ENCODE measurements at places on chromosomes 11 and 22.

DNA sequence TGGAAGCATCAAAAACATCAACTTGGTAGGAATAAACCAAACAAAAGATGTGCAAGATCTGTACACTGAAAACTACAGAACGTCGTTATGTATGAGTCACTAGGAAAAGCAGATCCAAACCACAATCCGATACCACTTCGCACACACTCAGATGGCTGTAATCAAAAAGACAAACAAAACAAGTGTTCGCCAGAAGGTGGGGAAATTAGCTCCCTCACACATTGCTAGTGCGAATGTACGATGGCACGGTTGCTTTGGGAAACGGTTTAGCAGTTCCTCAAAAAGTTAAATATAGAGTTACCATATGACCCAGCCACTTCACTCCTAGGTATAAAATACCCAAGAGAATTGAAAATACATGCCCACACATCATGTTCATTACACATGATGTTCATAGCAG lies 14.8 kb upstream of the CARD10 start:
- DNase-seq = no peak

DNA sequence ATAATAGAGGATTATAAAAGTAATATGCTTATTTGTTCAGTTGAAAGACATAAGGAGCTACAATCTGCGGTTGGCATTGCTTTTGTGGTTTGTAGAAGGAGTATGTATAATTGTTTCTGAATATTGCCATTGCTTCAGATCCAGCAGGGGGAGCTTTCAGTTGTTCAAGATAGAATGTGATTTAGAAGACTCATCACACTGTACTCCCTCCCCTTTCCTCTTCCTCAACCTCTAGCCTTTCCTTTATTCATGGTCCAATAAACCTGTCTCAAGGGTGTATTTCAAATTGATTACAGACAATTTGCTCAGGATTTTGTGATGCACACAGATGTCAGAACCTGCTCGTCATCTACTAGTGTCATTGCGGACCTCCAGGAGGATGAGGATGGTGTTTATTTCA lies 9.8 kb downstream of the PRMT3 start:
- peak; percentile 35 for DNase-seq

GRCh38 chr22:25669253-25670069 lies 72.5 kb upstream of the MYO18B start:
- no peak for DNase-seq

- DNase-seq = no peak
Measured at GRCh38 chr11:82384308-82384707, 349.4 kb downstream of the FAM181B start.

DNA sequence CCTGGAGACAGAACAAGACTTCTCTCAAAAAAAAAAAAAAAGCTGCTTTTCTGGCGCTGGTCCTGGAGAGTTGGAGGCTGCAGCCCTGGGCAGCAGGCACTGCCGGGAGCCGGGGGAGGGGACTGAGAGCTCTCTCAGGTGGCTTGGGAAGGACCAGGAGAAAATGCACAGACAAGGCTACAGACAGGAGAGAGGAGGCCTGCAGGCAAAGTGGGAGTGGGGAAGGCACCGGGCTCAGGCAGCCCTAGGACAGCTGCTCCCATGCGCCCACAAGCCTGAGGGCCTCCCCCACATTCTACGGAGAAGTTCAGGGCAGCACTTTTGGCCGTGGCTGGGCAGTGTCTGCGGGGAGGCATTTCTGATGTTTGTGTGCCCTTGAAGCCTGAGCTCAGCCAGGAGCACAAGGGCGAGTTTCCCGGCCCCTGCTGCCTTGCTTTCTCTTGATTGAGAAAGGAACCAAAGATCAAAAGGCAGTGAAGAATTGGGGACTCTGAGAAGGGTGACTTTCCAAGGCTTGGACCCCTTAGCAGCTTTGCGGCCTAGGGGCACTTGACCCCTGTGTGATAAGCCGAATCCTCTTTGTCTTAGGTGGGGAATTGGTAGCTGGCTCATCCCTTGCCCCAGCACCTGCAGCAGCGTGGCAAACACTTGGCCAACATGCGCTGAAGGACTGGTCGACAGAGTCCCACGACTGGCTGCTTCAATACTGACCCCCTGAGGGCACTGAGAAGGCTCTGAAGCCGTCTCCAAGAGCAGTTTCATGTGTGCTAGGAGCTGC lies 35.3 kb downstream of the PPM1F start:
- peak; percentile 16 for DNase-seq

DNA sequence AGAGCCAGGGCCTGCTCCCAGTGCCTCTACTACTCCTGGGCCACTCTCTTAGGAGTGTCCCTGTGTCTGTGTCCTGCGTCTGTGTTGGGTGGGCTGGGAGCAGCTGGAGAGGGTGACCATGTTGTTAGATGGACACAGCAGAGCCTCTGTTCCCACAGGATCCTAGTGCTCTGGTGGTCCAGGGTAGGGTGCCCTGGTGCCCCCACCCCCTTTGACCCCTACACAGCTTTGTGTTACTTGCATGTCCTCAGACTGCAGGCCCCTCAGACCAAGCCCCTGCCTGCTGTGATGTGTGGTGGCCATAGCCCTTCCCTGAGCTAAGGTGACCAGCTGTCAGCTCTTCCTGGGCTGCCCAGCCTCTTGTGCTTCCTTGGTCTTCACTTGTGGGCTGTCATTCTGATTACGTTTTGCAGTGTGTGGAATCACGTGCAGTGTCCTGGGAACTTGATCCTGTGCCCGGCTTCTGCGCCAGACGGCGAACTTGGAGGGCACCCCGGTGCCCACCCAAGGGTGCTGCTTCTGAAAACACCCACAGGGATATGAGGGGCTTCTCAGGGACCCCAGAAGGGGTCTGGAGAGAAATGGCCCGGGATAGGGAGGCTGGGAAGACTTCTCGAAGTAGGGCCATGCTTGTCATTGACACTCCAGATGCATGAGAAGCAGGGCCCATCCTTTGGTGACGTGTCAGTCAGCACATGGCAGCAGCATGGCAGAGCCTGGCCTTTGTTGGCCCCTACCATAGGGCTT lies 1.5 kb downstream of the TANGO2 start:
- no peak for DNase-seq

DNA sequence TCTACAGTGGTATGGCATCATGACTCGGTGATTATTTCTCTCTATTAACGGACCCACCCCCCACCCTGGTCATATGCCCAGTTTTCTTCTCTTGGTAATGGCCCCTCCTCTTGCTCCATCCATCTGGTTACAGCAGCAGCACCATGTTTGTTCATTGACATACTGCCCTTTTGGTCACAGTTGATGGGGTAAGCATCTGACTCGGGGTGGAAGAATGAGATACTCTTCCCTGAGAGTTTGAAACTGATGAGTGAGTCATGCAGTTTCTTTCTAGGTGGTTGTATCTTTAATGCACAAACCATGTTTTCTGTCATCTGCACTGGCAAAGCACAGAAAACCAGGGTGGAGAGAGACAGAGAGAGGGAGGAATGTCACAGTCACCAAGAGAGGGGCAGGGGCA lies 126.0 kb downstream of the SYN3 start:
- DNase-seq = peak; percentile 31

- no peak for DNase-seq
Measured at GRCh38 chr11:114284021-114284420, 12.2 kb upstream of the NNMT start.

GRCh38 chr11:117313091-117313490 lies 3.0 kb downstream of the BACE1 start:
- DNase-seq = no peak

DNA sequence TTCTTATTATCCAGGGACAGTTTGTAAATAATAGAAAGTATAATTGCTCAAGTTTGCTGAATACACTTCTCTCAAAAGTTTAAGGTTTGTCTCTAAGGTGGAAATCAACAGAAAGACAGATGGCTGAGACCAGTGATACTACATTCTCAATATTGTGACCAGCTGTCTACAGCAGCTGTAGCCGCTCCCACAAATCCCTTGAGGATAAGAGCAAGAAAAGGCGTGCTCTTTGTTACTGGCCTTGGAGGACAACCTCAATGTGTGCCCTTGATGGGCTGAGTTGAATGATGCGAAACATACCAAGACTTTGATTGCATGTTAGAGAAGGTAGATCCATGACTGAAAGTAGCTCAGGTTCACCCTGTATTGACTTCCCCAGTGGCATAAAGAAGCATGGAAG lies 6.1 kb downstream of the OR6M1 start:
- no peak for DNase-seq

- DNase-seq = no peak
Measured at GRCh38 chr11:93484716-93485115, 58.5 kb downstream of the SMCO4 start.

DNA sequence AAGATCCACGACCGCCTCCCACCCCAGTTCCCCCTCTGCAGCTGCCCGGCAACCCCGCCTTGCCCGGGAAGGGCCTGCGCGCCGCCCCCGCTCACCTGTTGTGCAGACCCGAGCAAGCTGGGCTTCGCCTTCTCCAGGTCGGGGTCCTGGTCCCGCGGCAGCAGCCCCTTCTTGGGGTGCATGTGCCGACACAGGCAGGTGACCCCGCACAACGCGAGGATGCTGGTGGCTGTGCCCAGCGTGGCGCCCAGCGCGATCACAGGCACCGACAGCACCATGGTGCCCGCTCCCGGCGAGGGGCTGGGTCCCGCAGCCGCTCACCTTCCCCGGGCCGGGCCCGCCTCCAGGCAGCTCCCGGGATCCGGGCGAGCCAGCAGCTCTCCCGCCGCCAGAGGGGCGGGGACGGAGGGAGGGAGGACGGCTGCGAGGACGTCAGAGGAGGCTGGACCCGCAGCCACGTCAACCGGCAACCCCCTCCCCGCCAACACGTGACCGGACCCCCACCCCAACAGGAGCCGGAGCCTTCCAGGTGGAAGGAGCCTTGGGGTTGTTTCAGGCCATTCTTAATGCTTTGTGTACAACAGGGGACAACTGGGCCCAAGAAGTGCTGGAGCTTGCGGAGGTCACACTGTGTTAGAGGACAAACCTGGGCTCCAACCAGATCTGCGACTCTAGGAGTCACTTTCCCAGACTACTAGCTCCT lies at the start of gene SYT13:
Gene SYT13 (minus strand): TSS at position 412 of the 703 bp plus-strand sequence. CDS start 134 bp downstream, at position 278.
- no peak for DNase-seq

DNA sequence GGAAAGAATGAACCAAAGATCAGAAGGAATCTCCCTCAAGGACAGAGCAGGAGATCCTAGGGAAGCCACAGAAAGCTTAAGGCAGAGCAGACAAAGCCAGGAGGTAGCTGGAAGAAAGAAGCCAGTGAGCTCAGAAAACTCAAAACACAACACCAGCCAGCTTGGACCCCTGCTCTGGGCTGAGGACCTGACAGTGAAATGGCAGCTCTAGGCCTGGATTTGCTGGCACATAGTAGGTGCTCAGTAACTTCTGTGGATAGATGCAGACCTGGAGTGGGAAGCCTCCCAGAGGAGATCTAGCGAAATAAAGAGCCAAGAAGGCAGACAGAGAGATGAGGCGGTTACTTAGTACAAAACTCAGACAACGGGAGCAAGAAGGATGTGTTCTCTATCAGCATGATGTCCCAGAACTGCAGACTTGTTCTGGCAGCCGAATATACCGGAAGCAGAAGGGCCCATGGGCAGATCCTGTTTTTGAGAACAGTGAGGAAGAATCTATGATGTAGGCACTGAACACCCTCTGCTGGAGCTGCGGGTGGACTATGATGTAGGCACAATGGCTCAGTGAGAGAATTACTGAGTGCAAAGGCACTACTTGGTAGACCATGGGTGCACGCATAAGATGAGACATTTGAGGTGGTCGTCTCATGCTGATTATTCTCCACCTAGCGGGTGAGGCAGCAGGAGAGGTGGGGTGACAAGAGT lies 4.8 kb downstream of the ROBO4 start:
- DNase-seq = no peak

GRCh38 chr22:20442485-20443284 lies 5.1 kb upstream of the SCARF2 start:
- DNase-seq = no peak

- no peak for DNase-seq
Measured at GRCh38 chr11:80733790-80734189, 1293.0 kb upstream of the TENM4 start.

GRCh38 chr11:114386545-114386944 lies 13.8 kb downstream of the C11orf71 start:
- no peak for DNase-seq

DNA sequence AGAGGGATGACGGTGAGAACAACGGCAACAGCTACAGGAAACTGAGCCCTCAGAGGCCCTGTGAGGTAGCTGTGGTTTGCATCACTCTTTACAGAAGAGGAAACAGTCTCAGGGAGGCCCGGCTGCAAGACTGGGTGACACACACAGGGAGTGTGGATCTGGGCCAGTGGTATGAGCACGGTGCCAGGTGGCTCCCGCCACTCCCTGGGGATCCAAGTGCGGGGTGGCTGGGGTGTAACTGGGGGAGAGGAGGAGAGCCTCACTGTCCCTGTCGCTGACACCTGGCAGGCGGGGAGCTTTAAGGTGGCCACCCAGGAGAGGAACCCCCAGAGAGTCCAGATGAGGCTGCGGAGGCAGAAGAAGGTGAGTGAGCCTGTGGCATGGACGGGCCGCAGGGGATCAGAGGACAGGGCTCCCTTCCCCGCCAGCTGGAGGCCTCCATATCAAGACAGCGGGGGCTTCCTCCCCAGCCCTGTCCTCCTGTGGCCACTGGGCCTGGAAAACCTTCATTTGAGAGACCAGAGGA lies 5.6 kb downstream of the RGL4 start:
- no peak for DNase-seq

DNA sequence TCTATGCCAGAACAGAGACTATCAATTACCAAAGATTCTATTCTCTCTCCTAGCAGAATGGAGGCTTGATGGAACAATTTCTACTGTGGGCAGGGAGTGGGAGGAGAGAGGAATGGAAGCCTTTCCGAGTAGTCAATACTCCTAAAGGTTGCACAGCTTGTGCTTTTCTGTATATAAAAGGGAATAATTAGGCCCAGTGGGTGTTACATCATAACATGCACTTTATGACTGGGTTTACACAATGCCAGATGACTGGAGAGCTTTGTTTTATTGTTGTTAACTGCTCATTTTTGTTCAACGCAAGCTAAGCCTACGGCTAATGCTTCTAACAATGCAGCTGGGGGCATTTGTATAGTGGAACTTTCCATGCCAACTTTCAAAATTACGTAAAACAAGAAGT lies 2237.9 kb upstream of the RAG2 start:
- DNase-seq = no peak

GRCh38 chr11:134949121-134950090 lies 537.4 kb upstream of the B3GAT1 start:
- peak; percentile 35 for DNase-seq

DNA sequence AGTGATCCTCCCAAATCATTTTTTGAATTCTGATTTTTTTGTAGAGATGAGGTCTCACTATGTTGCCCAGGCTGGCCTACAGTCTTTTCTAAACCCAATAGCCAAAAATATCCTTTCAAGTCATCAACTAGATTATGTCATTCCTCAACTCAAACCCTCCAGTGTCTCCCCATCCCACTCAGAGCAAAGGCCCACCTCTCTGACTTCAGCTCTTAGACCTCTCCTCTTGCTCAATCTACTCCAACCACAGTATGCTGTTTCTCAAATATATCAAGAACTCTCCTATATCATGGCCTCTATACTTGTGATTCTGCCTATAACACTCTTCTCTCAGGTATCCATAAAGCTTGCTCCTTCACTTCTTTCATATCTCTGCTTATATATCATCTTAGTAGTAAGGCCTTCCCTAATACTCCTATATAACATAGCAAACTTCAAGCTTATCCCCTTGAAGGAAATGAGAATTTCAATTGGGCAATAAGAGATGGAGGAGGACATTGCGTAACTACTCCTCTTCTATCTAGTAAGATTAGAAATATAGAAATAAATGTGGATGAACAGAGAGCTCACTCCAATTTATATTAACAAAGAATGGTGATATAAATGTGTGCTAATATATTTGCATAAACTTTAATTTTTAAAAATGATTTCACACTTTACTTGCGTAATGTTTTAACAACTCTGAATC lies 24.5 kb downstream of the DLG2 start:
- DNase-seq = no peak

GRCh38 chr11:132846075-132846474 lies 686.2 kb downstream of the OPCML start:
- DNase-seq = no peak

GRCh38 chr11:94129512-94130297 lies 1.1 kb downstream of the PANX1 start:
- DNase-seq = no peak

All from HepG2 (cell line).